NCI-H1417 treated with DMSO at 0.1 percent for 48 hours (cell line): ENCODE measurements at places on chromosomes 6 and 20.

- no peak for DNase-seq
These were observed 56.8 kb downstream of the CEBPB start for GRCh38 chr20:50247196-50248094.

GRCh38 chr6:105273589-105273988 is 93.8 kb upstream of the POPDC3 start:
- no peak for DNase-seq

DNA sequence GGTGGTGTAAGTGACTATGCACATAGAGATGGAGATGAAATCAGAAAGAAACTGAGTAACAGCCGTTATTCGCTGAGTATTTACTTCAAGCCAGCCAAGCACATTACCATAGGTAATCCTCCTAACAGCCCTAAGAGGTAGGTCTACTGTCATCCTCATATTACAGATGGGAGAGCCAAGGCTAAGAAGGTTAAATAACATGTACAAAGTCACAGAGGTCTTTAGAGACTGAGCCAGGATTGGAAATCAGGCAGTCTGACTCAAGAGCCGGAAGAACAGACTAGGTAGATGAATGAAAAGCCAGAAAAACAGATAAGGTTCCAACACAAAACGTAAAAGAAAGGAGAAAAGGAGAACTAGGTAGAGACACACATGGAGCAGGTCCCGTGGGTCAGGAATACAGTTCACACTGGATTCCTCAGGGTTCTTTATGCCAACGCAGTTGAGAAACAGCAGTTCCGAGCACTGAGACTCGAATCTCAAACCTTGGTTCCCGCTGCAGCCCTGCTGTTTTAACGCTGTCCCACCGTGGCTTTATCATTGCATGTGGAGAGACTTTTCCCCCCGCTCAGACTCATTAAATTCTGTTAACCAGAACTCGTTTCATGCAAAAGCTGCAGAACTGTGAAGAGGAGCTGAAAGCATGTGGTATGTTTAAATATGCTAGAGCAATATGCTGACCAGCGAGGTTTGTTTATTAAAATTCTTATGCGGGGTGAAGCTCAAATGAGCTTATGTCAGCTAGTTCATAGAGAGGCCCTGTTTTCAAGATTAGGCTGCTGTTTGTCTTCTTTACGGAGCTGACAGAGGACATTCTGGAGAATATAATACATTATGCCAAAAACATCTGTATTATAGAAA is 537.9 kb downstream of the CD83 start:
- no peak for DNase-seq

DNA sequence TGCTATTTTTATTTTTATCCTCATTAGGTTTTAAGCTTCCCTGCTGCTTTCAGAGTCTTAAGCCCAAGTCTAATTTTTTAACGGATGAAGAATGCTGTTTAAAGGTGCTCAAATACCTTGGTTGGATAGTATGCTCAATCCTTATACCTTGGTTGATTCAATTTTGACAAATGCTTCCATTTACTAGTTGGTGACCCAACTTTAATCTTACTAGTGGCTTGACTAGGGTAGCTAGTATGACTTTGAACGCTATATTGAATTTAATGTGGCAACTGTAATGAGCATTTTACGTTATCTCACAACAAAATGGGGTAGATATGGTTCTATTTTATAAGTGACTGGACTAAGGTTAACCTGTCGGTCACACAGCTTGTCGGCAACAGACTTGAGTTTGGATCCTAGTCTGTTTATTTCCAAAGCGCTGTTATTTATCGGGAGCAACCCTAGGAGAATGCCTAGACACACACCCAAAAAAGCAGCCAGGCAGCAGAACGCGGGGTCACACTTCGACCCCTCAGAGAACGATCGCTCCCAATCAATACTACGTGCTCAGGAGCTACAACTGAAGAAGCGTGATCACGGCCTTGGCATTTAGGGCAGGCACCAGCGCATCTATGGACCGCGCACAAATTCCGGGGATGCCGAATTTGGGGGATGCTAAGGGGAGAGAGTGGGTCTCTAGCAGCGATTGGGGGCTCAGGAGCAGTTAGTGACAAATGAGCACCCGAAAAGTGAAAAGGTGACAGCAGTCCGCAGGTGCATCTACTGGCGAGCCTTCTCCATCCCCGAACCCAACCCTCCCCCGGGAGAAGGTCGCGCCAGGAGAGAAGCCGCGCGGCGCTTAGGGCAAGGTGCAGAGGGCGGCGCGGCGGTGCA is 586 bp upstream of the ALDH5A1 start:
- DNase-seq, result no peak

GRCh38 chr20:38827770-38828281 is 22.3 kb downstream of the PPP1R16B start:
- no peak for DNase-seq

GRCh38 chr6:56794421-56794820 is 151.7 kb upstream of the DST start:
- no peak for DNase-seq

GRCh38 chr6:119355157-119355556 is 5.6 kb upstream of the MAN1A1 start:
- DNase-seq, result no peak

DNA sequence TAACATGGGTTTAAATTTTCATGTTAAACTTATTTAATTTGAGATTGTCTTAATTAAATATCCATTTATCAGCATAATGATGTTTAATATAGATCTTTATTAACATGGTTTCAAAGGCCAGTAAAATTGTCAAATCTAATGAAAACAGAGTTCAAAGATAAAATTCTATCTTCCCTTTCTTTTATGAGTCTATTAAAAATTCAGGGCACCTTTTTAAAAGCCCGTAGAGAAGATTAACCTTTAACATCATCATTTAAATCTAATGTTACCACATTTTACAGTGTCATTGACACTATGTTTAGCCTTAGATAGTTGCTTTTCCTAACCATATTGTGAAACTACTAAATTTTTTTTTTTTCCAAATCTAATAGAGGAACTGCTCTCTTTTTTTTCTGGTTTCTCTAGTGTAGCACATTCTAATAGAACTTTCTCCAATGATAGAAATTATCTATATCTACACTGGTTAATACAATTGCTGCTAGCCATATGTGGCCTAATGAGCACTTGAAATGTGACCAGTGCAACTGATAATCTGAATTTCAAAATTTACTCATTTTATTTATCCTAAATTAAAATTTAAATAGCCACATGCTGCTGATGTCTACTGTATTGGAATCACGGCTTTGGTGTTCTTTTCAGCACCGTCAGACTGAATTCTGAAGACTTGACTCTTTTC is 410.9 kb downstream of the UTRN start:
- DNase-seq, result no peak
